Substantia nigra (tissue), 51 donors: ENCODE measurements at places on chromosomes 5 and 9.

DNA sequence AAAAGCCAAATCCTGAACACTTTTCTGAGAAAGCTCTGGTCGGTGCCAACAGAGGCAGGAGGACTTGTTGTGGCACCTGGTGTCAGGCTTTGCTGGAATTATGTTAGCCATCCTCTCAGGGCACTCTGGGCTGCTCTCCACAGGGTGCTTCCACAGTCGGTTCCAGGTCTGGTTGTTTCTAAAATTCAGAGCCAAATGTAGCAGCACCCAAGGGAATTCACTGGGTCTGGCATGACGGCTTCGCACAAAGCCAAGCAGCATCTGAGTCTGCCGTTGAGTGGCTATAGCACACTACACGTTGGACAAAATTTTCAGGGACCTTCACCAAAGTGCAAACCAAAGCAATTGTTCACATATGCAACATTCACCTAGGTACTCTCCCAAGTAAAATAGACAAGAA, 110.2 kb downstream of the PJA2 start:
- no peak for DNase-seq

DNA sequence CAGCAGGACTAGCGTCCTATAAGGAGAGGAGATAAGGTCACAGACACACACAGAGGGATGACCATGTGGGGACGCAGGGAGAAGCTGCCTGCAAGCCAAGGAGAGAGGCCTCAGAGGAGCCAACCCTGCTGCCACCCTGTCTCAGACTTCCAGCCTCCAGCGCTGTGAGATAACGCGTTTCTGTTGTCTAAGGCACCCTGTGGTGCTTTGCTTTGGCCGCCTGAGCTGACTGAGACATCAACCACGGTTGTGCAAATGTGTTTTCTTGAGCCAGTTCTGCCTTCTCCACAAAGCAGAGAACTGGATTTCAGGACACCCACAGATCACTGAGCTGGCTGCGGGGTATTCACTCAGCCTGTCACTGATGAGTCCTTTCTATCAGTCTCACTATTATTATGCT, 149.1 kb downstream of the NXNL2 start:
- DNase-seq: no peak

DNA sequence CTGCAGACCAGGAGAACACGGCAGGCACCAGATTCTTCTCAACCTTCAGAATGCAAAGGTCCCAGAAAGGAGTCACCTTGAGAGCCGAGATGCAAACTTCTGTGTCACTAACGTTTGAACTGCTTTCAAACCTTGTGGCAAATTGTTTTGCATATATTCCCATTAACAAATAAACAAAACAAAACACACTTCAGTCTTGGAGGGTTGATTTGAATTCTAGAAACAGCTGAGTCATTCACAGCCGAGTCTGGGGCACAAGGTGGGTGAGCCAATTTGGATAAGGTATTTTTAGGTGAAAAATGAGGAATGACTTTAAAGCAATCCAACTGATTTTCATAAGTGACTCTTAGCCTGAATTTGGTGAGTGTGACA, 38.8 kb upstream of the ANKRD33B start:
- DNase-seq: no peak

DNA sequence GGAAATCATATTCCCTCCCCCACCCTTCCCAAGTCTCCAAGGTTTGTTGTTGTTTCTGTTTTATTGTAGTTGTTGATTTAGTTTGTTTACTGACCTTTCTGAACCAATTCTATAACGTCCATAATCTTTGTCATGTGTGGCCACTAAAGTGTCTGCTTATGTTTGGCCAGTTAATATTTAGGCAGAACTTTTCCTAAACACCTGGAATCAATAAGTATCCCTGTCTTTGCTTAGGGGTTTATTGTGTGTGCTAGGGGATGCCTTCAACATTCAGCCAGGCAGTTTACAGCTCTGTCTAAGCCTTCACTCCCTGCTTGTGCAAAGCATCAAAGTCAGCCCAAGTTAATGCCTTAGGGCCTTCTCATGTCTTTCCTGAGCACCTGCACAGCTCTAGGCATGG, 16.9 kb upstream of the LECT2 start:
- DNase-seq: no peak

- no peak for DNase-seq
These were observed 1.7 kb upstream of the ABL1 start for GRCh38 chr9:130833031-130833990.
